ENCODE measurements at places on chromosomes 12 and 14.

GRCh38 chr14:69312608-69313007, 52.6 kb downstream of the GALNT16 start:
- no peak overlapping the region for H3K27ac ChIP-seq
- no peak overlapping the region for H3K4me3 ChIP-seq
- no peaks in the 10 kb centered on the region for H3K36me3 ChIP-seq
- H3K4me1 ChIP-seq = no peaks in the 10 kb centered on the region
- peaks cover 12% of the 10 kb centered on the region for H3K27me3 ChIP-seq

- H3K27ac ChIP-seq = no peak overlapping the region
- peaks cover 2% of the 10 kb centered on the region for H3K36me3 ChIP-seq
- H3K27me3 ChIP-seq = no peaks in the 10 kb centered on the region
- H3K4me3 ChIP-seq = no peak overlapping the region
- peaks cover 23% of the 10 kb centered on the region for H3K4me1 ChIP-seq
Observed at GRCh38 chr12:64598831-64599230, 11.5 kb upstream of the RASSF3 start.

- DNase-seq = no peak
- H3K27me3 ChIP-seq = peaks cover 6% of the 10 kb centered on the region
- H3K4me1 ChIP-seq = no peaks in the 10 kb centered on the region
Observed at GRCh38 chr12:91040096-91040755, 17.6 kb downstream of the KERA start.

- no peak for DNase-seq
- peaks cover 69% of the 10 kb centered on the region for H3K4me1 ChIP-seq
Observed at GRCh38 chr12:9699898-9700605, 30.5 kb downstream of the CLEC2D start.

DNA sequence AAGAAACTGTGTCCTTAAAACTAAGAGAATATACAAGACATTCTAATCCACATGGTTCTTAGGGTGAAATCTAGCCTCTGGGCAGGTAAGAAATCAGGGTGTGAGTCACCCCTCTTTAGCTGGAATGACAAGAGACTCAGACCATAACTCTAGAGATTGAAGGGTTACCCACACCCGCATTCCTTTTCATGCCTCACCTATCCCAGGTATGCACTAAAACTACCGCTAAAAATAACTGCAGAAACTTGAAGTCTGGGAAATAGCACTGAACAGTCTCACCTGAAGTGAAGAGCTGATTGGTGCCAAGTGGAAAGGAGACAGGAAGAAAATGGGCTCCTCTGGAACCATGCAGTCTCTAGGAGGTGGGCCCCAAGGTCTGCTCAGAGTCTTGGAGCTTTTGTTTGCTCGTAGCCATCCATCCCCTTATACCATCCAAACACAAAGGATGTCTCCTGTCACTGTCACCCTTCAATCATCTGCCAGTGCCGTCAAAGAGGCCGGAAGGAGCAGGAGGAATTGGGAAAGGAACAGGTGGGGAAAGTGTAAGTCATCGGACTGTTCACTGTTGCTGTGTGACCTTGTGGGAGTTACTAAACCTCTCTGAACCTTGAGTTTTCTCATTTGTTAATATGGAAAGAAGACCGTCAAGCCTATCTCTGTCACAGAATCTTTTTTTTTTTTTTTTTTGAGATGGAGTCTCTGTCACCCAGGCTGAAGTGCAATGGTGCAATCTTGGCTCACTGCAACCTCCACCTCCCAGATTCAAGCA, 22.4 kb downstream of the DDX47 start:
- H3K4me3 ChIP-seq = no peak overlapping the region
- DNase-seq = no peak
- no peak overlapping the region for H3K27ac ChIP-seq
- no peaks in the 10 kb centered on the region for H3K27me3 ChIP-seq
